ENCODE measurements at places on chromosomes 5 and 9.

DNA sequence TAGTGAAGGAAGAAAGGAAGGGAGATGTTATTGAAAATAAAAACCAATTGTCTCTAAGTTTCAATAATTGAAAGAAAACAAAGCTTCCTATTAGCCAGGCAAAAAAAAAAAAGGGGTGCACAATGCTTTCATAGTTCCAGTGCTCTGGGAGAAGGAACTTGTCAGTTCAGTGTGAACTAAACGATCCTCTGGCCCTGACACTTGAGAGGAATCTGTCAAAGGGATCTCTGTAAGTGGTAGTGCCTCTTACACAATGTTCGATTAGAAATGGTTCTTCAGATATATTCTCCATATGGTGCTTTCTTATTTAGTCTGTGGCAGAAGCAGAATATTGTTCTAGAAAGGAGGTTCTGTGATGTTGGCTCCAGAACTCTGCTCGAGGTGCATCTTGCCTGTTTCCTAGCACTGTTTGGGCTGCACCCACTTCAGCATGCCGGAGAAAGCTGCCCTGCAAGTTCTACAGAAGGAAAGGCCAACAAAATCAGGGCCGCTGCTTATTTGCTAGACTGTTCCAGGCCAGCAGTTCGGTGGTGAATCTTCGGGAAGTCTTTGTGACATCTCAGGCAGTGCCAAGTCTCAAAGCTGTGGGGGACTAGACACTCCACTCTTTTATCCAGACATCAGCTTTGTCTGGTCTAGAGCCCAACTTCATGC is 90.9 kb downstream of the PIK3R1 start:
- DNase-seq: no peak

- no peak for DNase-seq
Observed at GRCh38 chr9:37776328-37776727, 8.5 kb downstream of the EXOSC3 start.

- no peak for DNase-seq
Observed at GRCh38 chr5:82694711-82695285, 382.4 kb downstream of the TMEM167A start.

DNA sequence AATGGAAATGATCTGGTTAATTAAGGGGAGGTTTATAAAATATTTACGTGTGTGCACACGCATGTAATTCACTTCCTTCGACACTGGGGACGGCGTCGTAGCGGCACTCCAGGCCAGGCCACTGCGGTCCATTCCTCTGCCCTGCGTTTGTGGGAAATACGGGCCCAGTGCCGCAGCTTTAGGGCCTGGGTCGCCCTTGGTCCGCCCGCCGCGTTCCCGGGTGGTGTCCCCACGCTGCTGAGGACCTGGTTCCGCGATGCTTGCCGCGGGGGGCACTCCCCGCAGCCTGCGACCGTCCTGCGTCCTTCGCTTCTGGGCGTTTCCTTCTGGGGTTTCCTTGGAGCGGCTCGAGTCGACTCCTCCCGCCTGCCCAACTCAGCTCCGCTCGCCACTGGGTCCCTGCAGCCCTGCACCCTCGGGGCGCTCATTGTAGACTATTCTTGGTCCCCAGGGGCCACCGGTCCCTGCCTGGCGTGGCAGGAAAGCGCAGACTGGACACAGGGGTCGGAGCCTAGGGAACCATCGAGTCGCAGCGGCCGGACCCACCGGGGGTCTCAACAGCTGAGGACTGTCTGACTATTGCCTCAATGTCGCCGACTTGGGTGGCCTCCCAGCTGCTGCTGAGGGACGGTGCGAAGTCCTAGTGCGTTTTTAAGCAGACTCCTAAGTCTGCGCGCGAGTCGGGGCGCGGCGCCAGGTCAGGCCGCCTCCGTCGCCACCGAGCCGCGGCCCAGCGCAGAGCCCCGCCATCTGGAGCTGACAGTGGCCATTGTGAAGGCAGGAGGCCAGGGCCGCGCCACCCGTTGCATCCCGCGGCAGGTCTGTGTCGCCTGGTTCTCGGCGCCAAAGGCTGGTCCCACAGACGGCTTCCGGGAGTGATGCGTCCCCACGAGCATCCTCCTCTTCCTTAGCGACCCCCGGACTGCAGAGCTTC is 4.4 kb upstream of the IRX1 start:
- no peak for DNase-seq

DNA sequence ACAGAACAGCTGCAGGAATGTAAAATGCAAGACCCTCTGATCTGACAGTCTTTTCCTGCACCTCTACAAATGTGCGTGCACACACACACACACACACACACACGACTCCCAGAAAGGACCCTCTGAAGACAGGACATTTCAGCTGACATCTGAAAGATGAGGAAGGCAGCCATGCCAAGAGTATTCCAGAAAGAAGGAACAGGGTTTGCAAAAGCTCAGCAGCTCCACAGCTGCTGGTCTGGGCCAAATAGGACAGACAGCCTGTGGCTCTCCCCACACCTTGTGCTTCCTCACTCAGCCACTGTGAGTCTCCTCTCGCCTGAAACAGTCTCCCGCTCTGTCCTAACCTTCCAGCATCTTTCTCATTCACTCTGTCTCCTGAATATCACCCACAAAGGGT is 189.0 kb downstream of the PALM2AKAP2 start:
- DNase-seq: no peak

DNA sequence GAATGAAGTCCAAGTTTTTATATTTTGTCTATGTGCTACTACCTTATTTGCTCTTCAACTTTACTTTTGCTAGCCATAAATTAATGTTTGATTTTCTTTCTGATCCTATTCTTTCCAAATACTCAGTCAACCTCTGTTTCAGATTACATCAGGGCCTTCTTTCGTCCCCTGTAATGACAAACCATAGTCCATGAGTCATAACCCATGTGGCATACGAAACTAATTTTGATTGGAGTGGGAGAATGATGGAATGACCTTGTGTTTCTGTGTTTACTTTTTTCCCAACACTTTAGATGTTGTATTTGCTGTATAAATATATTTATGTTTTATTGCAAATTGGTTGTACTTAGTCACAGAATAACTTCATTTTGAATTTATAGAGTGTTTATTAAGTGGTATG is 1043.1 kb downstream of the DTWD2 start:
- DNase-seq: no peak

DNA sequence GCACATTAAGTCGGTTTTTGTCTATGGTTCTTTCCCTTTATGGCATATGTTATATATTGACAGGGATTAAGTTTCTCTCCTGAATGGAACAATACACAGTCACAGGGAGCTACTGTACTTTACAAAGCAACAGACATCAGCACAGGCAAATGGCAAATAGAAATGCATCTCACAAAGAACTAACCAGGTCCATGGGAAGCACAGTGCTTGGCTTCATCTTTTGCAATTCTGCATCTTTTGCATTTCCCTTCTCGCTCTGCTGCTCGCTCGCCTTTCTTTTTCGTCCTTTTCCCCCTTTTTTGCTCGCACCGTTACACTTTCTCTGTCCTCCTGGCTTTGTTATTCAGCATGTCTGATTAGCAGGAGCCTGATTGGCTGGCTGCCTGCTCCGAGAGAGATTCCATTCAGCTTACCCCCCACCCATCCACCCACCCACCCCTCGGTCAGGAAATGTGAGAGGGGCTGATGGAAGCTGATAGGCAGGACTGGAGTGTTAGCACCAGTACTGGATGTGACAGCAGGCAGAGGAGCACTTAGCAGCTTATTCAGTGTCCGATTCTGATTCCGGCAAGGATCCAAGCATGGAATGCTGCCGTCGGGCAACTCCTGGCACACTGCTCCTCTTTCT is at the start of gene ADAMTSL1:
TSS of gene ADAMTSL1 (plus strand) at position 502 of the 628 bp plus-strand sequence. CDS start at position 582, 80 bp downstream.
- DNase-seq: no peak

- no peak for DNase-seq
Observed at GRCh38 chr5:140366589-140367255, 6.7 kb downstream of the SLC4A9 start.

GRCh38 chr5:107011605-107012004 is 659.1 kb downstream of the EFNA5 start:
- no peak for DNase-seq

DNA sequence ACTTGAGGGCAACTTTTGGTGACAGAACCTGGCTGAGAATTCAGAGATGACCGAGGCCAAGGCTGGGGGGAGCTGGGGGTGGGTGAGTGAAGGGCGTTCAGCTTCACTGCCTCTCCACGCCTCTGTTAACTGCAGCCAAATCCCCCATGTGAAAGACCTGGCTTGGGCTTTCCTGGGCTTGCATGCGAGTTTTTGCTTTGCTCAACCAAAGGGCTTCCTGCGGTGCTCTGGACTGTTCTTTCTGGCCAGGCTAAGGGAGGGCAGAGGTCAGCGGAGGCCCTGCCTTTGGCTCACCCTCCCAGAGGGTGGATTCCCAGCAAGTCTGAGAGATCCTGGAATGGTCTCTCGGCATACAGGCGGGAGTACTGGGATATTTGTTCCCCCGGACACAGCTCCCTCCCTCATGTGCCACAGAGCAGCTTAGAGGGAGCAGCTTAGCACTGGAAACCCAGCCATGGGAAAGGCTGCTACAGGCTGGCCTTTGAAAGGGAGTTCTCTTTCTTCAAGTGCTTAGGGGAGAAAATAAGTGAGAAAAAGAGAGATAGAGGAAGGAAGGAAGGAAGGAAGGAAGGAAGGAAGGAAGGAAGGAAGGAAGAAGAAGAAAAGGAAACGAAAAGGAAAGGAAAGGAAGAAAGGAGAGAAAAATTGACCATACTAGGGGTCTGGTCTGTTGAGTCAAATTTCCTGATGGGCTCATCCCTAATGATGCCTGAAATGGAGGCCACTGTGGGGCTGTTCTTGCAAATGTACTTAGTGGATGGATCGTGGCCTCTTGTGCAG is 158.8 kb downstream of the FGF18 start:
- no peak for DNase-seq

DNA sequence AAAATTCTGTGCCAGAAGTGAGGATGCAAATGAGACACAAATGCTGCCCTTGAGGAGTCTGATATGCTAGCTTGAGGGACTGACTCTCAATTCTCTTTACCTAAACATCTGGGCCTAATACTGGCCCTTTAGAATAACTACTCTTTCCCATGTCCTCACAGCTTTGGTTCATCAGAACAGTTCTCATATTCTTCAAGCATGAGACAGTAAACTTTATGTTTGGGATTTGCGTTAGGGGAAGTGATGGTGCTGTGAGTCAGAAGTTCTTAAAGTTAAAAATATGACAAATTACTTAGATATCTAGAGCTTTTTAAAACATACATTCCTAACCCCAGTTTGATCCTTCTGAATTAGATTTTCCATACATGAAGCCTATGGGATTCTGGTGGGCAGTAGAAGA is 665.0 kb upstream of the RGMB start:
- DNase-seq: no peak

DNA sequence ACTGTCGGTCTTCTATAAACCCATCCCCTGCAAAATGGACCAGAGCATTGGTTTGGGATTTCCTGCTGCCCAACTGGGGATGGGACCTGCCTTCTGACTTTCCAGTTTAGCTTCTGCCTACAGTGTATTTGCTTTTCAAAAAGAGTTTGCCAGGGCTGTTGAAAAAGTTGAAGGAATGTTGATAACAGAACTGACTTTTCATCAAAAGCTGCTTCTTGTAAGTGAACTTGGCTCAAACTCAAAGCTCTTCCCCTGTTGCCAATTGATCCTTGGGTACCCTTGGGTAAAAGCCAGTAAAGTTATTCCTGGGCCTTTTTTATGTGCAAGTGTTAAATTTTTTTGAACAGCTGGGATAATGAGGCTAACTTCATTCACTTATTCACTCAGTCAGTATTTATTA is 142.9 kb upstream of the SLC30A5 start:
- DNase-seq: no peak

GRCh38 chr5:98602534-98603112 is 170.8 kb upstream of the RGMB start:
- no peak for DNase-seq

- no peak for DNase-seq
Observed at GRCh38 chr5:17223367-17224185, 6.1 kb downstream of the BASP1 start.

- no peak for DNase-seq
Observed at GRCh38 chr5:178288401-178289368, 56.1 kb upstream of the PHYKPL start.

- no peak for DNase-seq
Observed at GRCh38 chr9:131048820-131049219, 39.8 kb downstream of the LAMC3 start.

- DNase-seq: no peak
Observed at GRCh38 chr5:67003685-67003934, 193.0 kb downstream of the CD180 start.

DNA sequence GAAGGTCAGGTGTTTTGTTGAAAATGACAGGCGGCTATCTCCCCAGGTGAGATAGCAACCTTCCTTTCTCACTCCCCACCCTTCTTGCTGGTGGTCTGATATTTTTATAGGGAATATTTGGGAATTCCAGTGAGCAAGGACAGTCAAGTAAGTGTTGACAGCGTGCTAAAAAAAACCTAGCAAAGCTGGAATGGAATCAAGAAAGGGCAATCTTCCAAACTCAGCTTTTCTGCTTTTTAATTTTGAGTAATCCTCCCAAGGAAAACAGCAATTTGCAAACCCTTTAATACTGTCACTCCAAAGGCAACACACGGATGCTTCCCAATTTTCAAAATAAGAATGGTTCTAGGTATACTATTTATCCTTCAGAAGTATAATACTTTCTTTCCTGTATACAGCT is 143.7 kb upstream of the PCA3 start:
- no peak for DNase-seq

DNA sequence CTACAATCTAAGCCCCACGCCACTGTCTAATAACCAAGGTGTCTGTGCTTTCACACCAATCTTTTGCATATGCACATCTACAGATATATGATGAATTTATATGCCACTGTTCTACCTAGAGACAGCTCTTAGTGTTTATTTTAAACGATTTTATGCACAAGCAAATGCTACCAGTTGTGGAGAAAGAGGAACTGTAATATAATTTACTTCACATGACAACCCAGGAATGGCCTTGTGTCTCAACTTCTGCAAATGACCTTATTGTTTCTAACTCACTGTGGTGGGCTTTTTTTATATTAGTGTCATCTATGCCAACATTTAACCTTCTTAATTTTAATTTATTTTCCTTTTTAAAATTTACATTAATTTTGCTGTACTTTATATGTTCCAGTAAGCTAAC is 531.1 kb upstream of the TLE4 start:
- DNase-seq: no peak

- DNase-seq: peak; percentile 48
Observed at GRCh38 chr9:71769175-71770161, 1.2 kb upstream of the CEMIP2 start.

DNA sequence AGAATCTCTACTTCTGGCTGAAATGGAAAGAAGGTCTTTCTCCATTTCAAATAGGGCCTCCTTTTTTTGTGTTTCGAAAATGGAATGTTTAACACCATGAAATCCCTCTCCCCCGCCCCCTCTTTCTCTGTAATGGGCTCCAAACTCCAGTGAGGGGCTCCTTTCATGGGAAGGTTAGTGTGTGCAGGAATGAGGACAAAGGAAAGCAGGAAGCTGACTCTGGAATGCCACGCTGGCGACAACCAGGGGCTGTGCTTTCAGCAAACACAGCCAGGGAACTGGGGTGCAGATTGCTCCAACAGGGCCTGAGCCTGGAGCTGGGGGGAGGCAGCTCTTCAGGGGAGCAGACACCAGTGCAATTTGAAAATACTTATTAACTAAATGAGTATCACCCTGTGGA is 82.8 kb downstream of the CRB2 start:
- DNase-seq: no peak

GRCh38 chr9:23820451-23821374 is 5.3 kb downstream of the ELAVL2 start:
- no peak for DNase-seq

- DNase-seq: no peak
Observed at GRCh38 chr5:105840800-105841199, 1829.9 kb downstream of the EFNA5 start.

- DNase-seq: no peak
Observed at GRCh38 chr9:35563791-35564197, 41.3 kb upstream of the TESK1 start.

- DNase-seq: no peak
Observed at GRCh38 chr9:110537841-110538646, 41.5 kb downstream of the SVEP1 start.
